ENCODE measurements at places on chromosomes 11 and 22.
A peak's percentile ranks its signal among the peaks of the same experiment; 100 is the strongest.

DNA sequence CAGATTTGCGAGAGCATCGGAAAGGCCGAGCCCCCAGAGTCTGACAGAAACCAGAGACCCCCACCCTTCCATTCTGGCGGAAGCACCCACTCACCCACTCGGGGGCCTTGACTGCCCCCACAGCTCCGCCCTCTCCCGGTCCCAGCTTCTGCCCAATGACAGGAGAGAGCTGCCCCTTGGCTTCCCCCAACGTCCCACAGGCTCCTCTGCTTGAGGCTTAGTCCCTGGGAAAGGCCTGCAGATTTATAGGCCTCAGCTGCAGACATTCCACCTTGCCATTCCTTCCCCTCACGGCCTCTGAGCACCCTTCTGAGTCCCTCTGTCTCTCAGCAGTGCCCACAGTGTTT lies 125.0 kb upstream of the NCAM1 start:
- DNase-seq, result no peak

DNA sequence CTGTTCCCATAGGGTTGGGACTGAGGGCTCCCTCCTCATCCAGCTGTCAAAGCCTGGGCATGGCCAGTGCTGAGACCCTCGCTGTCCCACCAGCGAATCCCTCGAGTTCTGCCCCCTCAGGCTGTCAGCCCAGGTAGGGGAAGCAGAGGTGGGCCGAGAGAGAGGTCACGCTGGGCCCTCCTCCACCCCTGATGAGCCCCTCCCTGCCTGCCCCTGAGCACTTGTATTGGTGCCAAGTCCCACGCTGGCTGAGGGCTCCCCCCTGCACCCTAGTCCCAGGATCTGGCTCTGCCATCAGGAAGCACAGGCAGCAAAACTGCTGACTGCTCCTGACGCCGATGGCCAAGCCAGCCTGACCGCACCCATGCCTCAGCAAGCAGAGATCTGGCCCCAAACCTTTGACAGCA lies 3.3 kb downstream of the PRR33 start:
- DNase-seq, result no peak

DNA sequence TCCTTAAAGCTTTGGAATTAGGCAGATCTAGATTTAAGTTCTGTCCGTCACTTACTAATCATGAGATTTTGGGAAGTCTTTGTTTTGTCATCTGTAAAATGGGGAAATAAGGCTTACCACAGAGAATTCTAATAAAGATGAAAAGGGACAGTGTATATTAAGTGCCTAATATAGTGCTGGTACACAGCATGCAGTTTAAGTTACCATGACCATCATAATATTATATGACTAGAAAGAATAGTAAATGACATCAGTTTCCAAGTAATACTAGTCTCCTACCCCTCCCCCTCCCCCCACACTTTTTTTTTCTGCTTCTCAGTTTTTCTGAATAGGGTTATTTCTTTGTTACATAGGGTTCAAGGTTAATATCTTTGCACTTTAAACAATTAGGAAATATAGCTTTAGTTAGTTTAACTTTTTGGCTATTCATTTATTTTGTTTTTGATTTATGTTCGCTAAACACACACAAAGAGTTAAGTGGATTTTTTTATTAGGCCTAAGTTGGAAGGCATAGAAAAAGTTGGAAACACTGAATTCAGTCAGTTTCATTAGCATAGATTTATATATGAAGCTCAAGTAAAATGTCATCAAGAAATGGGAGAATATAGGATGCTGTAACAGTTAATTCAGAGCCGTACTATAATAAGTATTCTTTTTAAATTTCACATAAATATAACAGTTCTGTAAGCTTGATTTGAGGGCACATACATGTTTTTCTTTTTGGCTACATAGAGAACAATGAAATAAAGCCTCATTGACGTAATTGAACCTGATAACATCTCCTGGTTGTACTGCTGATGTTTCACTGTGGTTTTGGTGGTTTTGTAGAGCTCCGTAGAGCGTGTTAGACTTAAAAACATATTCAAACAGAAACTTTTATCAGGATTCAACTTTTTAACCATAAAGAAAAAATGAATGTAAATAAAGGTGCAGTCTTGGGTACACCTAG lies 121.2 kb downstream of the PDE3B start:
- peak; percentile 94 for DNase-seq

DNA sequence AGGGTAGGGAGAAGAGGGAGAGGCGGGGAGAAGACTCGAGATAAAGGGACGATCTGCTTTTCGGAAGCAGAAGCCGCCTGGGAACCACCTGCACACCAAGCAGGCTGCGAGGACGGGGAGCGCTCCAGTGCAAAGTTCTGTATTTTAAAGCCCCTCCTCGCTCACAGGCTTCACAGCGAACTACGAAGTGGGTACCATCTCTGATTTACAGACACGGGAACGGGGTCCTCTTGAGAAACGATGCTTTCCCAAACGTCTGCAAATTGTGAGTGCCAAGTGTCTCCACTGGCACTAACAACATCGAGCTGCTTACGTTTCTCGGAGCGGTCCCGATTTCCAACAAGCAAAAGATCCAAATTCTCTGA lies 700 bp upstream of the STX3 start:
- no peak for DNase-seq

GRCh38 chr11:15053191-15053685 lies 20.2 kb upstream of the CALCB start:
- DNase-seq, result no peak

DNA sequence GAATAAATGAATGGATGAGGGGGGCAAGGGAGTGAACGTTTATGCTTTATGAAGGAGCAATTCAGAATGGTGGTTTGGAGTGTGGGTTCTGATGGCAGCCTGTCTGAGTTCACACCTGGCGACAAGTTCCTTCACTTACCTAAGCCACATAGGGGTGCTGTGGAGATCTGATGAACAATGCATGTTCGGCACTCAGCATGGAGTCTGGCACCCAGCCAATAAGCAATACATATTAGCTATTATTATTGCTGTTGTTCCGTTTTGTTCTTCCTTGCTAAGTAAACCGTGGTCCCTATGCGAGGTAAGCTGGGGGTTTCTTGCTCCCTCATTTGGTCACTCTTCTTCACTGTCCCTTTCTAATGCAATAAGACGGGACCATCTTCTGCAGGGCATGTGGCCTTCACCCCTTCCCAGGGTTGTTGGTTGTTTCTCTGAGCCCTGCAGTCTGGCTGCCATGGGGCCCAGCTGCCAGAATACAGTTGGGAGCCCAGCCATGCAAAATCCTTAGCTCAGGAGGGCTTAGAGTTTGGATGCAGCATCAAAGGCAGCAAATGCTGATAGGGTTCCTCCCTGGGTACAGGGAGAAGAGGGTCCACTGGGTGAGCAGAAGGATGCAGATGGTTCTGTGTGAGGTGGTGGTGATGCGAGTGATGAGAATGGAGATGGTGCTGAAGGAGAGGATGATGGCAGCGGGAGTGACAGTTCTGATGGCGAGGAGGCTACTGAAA lies 6.4 kb upstream of the PKNOX2 start:
- no peak for DNase-seq

- DNase-seq, result no peak
Observed at GRCh38 chr22:33124471-33124870, 66.3 kb upstream of the SYN3 start.

DNA sequence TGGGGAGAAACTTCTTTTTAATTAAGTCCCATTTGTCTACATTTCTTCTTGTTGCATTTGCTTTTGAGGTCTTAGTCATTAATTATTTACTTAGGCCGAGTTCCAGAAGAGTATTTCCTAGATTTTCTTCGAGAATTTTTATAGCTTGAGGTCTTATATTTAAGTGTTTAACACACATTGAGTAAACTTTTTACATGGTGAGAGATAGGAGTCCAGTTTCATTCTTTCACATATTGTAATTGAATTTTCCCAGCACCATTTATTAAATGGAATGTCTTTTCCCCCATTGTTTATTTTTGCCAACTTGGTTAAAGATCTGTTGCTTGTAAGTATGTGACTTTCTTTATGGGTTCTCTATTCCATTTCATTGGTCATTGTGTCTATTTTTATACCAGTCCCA lies 1344.0 kb upstream of the RAG2 start:
- DNase-seq, result no peak

DNA sequence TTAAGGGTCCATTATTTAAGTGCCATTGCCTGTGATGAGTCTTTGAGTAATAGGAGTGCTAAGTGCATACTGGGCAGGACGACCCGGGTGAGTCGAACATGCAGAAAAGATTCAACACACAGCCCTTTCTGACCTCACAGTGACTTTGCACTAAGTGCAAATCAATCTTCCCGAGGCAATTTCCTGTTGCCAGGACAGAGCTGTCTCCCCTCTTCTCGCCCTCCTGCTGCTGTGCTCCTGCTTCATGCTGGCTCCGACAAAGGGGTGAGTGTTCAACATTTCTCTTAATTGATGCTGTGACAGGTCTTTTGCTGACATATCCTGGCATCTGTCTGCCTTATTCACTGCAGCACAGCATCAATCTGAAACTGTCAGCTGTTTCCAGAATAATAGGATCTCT lies 42.0 kb downstream of the MCHR1 start:
- no peak for DNase-seq

- DNase-seq, result no peak
Observed at GRCh38 chr22:27399161-27399560, 402.4 kb downstream of the MN1 start.
